Uterus (tissue), 4 donors: ENCODE measurements at places on chromosomes 1 and 21. TPM values are rescaled to one million over a fixed set of nuclear protein-coding genes. Genes with fewer than 3 reads are reported as not detected.

DNA sequence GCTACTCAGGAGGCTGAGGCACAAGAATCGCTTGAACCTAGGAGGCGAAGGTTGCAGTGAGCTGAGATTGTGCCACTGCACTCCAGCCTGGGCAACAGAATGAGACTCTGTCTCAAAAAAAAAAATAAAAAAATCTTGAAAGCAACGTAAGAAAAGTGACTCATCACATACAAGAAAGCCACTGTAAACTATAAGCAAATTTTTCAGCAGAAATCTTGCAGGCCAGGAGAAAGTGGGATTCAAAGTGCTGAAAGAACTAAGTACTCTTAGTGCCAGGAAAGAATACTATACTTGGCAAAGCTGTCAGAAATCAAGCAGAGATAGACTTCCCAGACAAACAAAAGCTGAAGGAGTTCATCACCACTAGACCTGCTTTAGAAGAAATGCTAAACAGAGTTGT, 4.4 kb upstream of the HMGN1 start:
- no peak for DNase-seq

DNA sequence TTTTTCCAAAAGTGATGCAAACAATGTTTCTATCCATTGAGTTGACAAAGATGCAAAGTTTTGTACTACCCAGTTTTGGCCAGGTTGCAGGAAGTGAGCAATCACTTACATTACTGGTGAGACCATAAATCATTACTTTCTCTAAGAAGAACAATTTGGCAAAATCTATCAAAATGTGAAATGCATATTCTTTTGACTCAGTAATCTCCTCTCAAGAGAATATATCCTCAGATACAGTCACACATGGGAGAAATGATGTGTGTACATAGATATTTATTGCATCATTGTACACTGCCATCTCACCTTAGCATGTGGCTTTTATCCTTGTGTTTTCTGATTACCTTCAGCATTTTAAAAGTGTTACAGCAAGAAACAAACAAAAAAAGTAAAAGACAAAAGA, 52.4 kb upstream of the FMO3 start:
- no peak for DNase-seq

- DNase-seq: no peak
Measured at GRCh38 chr1:178461701-178462100, 35.1 kb downstream of the CLEC20A start.

DNA sequence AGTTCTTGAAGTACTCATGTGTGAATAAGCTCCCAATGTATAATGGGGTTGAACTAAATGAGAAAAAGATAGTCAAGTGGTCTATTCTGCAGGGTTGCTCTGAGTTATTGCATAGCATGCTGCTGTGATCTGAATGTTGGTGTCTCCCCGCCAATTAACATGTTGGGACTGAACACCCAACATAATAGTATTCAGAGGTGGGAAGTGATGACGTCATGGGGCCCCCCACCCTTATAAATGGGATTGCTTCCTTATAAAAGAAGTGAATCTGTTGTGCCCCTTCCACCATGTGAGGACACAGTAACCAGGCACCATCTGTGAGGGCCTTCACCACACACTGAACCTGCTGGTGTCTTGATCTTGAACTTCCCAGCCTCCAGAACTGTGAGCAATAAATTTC, 50.2 kb downstream of the MAB21L3 start:
- DNase-seq: no peak

GRCh38 chr1:16975211-16975610, 5.2 kb downstream of the MFAP2 start:
- no peak for DNase-seq

- no peak for DNase-seq
Measured at GRCh38 chr1:171877701-171878100, 36.4 kb downstream of the DNM3 start.

- no peak for DNase-seq
Measured at GRCh38 chr1:182770232-182770631, 19.3 kb upstream of the NPL start.

DNA sequence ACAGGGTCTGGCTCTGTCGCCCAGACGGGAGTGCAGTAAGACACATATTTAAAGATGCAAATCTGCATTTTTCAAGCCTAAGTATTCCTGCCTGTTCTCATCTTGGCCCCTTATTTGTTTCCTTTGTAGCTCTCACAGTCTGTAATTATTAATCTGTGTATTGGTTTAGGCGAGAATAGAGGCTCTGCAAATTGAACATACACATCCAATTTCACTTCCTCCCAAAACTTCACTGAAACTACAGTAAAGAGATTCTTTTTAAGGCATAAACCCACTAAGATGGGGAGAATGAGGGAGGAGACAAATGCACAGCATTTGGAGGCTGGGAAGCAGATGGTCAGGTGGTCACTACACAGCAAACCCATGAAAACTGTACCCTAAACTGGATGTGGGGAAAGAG, 21.0 kb downstream of the HMGN2 start:
- no peak for DNase-seq

DNA sequence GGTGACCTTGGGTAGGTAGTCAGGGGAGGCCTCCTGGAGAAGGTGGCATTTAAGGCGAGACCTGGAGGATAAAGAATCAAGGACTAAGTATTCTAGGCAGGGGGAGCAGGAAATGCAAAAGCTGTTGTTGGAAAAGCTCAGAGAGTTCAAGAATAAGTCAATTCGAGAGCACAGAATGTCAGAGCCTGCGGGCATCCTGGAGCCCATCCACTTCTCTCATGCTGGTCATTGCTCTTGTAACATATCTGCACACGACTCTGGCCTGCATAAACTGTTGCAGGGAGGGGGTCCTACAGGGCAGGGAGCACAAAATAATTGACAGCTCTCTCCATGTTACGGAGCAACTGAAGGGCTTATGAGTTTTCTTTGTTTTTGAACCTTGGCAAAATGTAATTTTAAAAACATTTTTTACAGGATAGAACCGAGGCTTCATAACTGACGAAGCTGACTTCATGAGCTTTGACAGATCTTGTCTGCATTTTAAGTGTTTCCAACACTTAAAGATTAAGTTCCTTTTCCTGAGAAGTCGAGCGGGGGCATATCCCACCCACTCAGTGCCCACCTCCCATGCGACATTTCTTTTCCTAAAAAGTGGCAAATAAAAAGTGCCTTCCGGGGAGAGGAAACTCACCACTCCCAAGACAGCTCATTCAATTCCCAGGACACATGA, 4.2 kb downstream of the PLA2G5 start:
- DNase-seq: no peak

DNA sequence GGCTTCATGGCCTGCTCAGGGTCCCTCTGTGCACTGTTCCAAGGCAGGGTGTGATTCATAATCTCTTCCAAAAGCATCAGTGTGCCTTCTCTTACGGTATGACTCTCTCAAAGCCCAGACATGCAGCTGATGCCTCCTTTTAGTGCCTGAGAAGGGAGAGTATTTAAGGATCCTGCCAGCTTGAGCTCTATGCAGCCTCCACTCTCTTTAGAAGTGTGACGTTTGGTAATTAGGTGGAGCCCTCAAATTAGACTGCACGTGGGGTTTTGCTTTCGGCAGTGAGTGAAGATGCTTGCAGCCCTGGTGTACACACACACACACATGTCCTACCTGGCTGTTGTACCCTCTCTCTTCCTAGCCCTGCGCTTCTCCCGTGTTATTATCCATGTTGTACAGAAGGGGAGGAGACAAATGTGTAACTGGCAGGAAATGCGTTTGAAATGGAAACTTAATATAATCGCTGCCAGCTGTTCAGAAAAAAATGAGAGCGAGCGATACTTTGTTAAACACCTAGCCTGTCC, 2.6 kb upstream of the C1orf174 start:
- DNase-seq: no peak

GRCh38 chr1:36961062-36961615, 73.2 kb downstream of the GRIK3 start:
- no peak for DNase-seq

DNA sequence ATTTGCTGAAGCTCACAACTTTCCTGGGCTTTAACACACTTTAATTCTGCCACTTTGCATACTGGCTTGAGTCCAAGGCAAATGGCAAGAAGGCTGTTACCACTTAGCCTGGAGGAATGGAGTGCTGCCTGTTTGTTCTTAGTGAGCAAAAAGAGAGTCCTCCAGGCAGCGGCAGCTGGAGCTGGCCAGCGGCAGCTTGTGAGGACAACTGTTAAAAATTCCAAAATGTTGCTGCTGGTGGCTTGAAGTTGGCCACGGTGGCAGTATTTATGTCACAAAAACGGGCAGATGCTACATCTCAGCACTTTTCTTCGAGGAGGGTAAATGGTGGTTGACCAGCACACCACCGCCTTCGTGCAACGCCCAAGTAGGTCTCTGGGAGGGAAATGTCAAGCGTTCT, 27.3 kb downstream of the STPG1 start:
- DNase-seq: no peak

GRCh38 chr1:9426291-9426711, 113.0 kb upstream of the SLC25A33 start:
- DNase-seq: no peak

The LCE1B gene
- total RNA-seq: not detected

The ADAMTS4 gene
- total RNA-seq: 41.5 TPM

The PAX7 gene
- not detected for total RNA-seq

The CCDC181 gene
- 5.2 TPM for total RNA-seq

The ERO1B gene
- total RNA-seq: 55.8 TPM

The DNMT3L gene
- not detected for total RNA-seq

The FAM177B gene
- not detected for total RNA-seq

The SPATA21 gene
- not detected for total RNA-seq
